ENCODE measurements at places on chromosomes 16 and 17.

GRCh38 chr16:22388101-22388644, 13.8 kb upstream of the CDR2 start:
- DNase-seq = peak; percentile 56

GRCh38 chr17:75864448-75864871, 9.3 kb upstream of the WBP2 start:
- DNase-seq = no peak

- DNase-seq = no peak
Measured at GRCh38 chr16:12794486-12795387, 8.9 kb downstream of the CPPED1 start.

DNA sequence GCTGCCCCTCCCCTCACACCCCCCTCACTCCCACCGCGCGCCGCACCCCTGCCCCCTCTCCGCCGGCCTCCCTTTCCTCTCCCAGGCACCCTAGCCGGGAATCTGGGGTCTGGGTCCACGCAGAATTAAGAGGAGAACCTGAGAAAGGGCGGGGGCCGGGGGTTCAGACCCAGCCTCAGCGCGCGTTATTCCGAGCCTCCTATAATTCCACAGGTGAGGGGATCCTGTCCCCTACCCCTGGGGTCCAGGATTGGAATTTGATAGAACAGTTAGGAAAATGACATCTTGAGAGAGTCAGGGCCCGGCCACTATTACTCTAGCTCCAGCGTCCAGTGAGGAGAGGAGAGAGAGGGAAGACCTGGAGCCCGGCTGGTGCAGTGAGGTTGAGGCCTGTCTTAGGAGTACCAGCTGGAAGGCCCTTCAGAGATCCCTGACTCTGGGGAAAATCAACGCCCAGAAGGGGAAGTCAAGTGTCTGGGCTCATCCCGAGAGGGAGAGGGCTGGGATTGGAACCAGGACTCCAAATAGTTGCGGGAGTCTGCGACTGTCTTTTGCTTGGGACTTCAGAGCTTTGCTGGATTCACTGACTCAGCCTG, 17.3 kb downstream of the GRB7 start:
- DNase-seq = no peak

DNA sequence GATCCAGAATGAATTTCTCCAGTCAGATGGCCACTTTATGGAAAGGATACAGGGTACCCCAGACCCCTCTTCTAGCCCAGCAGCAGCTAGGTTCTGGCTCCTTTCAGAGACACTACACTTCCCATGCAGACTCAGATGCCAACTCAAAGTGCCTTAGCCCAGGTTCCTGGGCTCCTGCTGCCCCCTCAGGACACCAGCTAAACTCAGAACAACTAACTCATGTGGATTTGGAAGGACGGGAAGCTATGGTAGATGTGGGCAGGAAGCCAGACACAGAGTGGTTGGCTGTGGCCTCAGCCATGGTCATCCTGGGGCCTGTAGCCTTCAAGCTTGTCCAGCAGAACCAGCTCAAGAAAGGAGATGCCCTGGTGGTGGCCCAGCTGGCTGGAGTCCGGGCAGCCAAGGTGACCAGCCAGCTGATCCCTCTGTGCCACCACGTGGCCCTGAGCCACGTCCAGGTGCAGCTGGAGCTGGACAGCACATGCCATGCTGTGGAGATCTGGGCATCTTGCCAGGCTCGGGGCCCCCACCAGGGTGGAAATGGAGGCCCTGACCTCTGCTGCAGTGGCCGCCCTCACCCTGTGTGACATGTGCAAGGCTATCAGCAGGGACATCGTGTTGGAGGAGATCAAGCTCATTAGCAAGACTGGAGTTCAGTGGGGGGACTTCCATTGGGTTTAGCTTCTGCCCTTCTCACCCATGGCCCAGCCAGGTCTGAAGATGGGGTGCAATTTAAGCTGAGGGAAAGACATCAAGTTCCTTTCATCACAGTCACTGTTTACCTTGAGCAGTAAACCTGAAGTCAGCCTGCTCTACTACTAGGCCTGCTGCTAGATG, 111.8 kb downstream of the N4BP1 start:
- no peak for DNase-seq

- no peak for DNase-seq
Measured at GRCh38 chr17:48486557-48486956, 44.3 kb downstream of the HOXB1 start.

DNA sequence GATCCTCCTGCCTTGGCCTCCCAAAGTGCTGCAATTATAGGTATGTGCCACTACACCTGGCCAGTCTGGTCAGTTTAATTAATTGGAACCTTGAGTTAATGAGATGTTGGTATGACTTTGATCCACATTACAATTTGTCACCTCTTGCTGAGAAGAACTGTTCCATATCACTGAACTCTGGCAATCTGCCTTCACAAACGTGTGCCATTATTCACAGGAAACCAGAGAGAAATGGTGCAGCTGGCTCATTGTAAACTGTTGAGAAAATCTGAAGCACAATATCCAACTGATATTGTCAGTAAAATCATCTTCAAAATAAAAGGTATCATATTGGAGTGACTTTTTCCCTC, 39.3 kb upstream of the YPEL2 start:
- DNase-seq = no peak

DNA sequence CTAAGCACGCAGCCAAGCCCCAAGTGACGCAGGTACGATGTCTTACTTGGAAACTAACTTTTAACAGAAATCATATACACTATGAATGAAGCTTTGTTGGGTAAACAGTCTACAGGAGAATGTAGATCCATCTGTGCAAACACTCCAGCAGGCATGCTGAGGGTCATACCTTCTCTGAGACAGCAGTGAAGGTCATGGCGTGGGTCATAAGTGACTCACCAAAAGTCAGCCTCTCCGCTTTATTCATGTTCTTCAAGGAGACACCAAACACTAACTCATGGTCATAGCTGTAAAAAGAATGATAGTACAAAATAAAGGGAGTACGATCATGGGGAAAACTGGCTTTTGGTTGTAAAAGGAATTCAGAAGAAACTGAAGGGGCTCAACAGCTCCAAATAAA, 20.6 kb downstream of the BLMH start:
- DNase-seq = no peak

DNA sequence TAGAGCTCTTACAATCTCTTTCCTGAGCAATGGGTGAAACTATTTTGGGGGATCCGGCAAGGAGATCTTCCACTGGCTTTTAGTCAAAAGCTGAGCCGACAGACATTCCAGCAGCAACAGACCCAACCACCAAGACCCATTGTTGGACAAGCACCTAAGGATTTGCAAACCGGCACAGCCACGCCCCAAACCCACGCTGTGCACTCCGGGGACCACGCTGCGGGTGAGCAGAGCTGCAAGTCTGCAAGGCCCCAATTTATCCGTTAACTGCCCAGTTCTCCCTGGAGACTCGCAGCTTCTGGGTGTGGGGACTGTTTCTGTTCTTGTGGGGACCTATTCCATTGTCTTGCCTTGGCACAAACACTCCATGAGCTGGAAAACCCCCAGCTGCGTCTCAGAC, 45.9 kb downstream of the C16orf95 start:
- no peak for DNase-seq

GRCh38 chr16:52050418-52050817, 496.5 kb downstream of the TOX3 start:
- no peak for DNase-seq

GRCh38 chr17:80000136-80000535, 35.5 kb downstream of the TBC1D16 start:
- DNase-seq = no peak

DNA sequence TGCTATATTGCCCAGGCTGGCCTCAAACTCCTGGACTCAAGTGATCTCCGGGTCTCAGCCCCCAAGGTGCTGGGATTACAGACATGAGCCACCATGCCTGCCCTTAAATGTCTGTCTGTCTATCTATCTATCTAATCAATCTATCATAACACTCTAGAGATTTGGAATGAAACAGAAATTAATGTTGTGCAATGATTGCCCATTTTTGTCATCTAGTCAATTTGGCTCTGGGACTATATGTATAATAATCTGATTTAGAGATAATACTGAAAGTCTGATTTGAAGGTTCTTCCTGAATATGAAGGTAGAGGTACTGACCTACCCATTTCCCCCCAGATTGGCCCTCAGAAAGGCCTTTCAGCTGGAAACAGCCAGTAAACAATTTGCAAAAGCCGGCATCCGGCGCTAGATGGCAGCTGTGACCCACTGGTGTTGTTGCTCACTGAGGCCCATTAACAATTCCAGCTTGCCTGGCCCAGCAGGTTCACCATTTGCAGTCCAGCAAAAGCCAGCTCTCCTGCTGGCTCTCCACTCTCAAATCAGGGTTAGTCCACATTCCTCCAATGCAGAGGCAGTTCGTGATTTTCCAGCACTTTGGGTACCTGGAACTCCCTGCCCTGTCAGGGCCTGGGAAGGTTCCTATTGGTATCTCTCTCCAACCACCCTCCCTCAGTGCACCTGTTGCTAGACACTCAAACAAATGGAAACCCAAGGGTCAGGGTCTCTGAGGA, 22.9 kb upstream of the C16orf87 start:
- DNase-seq = peak; percentile 56

GRCh38 chr16:75377729-75378386, 55.4 kb downstream of the CFDP1 start:
- DNase-seq = no peak

DNA sequence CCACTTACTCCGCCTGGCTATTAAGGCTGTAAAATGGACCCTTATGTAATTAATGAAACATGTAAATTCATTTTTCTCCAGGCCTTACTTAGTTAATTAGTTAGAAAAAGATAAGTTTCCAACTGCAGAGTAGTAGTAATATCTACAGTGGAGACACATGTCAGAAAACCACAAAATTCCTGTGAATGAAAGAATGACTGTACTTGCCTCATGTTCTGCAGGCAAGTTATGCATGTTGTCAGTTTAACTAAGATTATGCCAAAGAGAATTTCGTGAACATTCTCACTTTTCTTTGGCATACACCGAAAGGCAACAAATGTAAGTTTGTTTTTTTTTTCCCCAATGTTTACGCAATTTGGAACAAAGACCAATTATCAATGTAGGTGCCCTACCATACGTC, 16.8 kb upstream of the CCL1 start:
- no peak for DNase-seq

- DNase-seq = no peak
Measured at GRCh38 chr17:50208611-50209061, 7.2 kb upstream of the COL1A1 start.

DNA sequence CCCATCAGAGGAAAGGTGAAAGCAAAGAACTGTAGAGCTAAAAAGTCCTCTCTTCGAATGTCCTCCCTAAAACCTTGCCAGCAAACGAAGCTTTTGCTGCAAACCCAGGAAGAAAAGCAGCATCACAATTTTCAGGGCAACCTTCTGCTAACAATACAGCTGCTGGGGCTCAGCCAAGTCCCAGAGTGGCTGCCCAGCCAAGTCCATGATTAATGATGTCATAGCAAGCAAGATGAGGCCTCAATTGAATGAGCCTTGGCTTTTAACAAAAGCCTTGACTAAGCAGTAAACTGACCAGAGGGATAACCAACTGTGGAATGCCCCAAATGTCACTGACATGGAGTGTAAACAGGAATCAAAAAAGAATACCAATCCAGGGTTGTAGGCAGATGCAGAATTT, 342.7 kb downstream of the PMP22 start:
- DNase-seq = no peak

DNA sequence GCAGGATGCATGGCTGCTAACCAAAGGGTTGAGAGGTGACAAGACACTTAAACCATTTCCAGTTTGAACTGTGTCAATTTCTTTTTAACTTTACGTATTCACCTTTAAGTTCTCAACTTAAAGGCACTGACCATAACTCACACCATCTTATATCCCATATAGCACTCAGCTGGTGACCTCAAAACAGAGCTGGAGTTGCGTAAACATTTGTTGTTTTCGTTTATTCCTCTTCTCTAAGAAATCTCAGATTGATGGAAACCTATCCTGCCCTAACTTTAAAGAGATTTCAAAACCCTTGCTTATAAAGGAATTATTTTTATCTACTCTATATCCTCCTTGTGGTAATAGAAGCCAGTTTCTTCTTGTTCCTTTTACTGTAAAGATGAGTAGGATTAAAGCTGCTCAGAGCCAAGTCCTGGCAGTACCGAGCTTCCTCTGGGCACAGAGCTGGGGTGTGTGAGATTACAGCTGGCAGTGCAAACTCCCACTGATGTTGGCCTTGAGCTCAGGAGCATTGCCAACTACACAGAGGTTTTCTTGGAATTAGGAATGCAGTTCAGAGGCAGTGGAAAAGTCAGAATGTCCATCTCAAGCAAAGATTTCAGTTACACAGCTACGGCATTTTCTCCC, 1.3 kb downstream of the KCTD2 start:
- DNase-seq = no peak

DNA sequence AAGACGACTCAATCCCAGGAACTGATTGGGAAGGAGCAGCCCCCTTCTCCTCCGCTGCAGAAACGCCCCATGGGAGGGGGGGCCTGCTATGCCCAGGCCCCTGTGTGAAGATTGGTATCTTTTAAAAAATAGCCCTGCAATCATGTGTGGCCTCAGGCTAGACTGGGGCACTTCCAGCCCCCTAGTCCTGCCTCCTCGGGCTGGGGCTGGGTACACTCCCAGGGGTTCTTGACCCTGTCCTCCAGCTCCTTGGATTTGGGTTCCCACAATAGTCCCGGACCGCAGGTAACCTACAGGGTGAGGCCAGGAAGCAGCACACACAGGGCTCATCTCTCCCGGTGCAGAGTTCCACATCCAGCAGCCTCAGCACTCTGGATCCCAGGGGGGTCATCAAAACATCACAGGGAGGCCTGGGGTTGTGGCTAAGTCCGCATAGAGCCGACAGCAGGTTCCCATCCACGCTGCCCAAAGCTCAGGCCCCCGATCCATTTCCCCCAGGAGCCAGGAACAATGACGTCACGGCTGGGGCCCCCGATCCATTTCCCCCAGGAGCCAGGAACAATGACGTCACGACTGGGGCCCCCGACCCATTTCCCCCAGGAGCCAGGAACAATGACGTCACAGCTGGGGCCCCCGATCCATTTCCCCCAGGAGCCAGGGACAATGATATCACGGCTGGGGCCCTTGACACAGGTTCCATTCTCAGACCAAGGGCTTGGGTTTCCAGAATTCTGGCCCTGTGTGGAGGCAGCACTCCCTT, 202.4 kb downstream of the IRF8 start:
- DNase-seq = no peak

DNA sequence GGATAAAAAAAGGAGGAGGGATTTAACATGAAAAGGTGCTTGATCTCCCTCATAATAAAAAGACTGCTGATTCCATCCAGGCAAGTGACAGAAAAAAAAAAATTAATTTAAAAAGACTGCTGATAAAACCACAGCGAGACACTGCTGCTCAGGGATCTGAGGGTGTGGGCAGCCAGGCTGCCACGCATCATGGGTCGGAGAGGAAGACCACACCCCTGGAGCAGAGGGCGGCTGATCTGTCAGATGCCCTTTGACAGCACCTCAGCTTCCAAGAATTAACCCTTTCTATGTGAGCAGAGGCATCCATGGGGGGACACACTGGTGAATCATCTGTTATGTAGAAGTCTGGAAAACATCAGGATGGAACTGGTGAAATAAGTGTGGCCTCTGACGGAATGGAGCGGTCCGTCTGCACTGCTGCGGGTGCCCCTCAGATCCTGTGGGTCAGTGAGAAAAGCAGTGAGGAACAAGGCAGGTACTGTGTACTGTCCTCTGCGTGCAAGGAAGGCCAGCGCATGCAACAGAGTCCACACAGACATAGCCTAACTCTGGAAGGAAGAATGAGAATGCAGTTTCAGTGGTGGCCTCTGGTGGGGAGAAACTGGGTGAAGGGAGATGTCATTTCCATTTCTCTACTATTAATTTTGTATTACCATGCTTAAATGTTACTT, 19.8 kb downstream of the MAPT start:
- no peak for DNase-seq

- no peak for DNase-seq
Measured at GRCh38 chr17:19646788-19647696, 1.5 kb upstream of the ALDH3A2 start.

GRCh38 chr16:54812229-54812628, 118.4 kb upstream of the IRX5 start:
- DNase-seq = no peak

GRCh38 chr17:4008441-4009185, 44.4 kb upstream of the ATP2A3 start:
- DNase-seq = no peak

Data from NCI-H1436 (cell line).